ENCODE measurements at places on chromosomes 6 and 20.

- peak; percentile 11 for DNase-seq
These were observed 178.7 kb downstream of the TAF4 start for GRCh38 chr20:61886721-61887595.

DNA sequence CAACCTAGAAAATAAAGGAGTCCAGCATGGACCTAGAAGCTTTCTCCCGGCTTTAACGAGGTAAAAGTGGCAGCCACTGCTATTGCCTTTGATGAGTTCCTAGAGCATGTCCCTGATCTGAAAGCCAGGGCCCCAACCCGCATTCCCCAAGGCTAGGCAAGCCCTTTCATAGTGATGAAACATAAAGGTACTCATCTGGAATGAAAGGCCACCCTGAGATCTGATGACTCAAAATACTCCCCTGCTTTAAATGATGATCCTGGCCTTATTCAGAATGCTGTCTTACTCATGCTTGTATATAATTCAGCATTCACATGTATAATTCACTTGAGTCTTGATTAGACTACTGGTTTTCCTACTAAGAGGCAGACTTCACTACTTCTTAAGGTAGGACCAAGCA is 21.3 kb downstream of the TTPAL start:
- no peak for DNase-seq

DNA sequence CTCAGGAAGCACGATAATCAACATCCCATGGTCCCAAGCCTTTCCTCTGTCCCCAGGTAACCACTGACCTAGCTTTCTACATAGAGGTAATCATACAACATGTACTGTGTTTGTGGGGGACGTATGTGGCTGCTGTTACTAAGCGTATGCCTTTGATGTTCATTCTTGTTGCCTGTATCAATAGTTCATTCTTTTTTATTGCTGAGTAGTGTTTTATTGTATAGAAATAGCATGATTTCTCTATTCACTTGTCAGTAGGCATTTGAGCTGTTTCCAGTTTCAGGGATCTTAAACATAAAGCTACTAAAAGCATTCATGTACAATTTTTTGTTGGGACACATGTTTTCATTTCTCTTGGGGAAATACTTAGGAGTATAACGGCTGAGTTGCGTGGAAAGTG is 185.4 kb downstream of the PACRG start:
- DNase-seq: no peak

DNA sequence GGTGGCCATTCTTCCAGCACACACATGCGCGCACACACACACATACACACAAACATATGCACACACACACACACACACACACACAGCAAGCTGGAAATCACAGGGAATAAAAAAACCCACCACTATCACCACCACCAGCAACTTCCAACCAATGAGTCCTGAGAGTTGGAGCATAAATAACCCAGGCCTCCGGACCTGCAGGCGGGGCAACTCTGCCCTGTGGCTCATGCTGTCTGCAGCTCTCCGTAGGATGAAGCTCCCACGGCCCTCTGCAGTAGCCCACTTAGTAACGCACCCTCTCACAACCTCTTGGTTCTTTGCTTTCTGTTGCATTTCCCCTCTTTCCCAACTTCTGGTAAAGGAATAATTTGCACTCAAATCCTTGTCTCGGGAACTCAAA is 275.2 kb downstream of the PREX1 start:
- DNase-seq: no peak

GRCh38 chr6:156109713-156110112 is 654.1 kb upstream of the NOX3 start:
- DNase-seq: no peak

Data from activated gamma-delta T cell treated with Interleukin-2 at 50 U/mL for 16 hours (primary cell).